NAMALWA (cell line): ENCODE measurements at places on chromosomes 2 and 18.

DNA sequence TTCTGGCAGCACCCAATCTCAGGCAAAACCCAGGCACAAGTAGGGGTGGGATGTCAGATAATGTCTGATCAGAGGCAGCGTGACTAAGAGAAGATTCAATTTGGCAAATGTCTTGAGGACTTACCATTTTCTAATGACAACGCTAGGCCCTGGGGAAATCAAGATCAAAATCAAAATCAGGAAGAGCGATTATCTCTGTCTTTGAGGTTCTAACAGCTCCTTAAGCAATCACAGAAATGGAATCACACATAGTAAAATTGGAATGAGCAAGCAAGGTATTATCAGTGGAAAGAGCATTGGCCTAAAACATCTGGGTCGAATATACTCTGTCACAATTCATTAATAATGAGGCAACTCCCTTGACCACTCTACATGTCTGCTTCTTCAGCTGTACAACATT lies 8.6 kb upstream of the SERPINB2 start:
- DNase-seq: no peak

GRCh38 chr2:177538323-177538722 lies 145.8 kb downstream of the AGPS start:
- DNase-seq: no peak

DNA sequence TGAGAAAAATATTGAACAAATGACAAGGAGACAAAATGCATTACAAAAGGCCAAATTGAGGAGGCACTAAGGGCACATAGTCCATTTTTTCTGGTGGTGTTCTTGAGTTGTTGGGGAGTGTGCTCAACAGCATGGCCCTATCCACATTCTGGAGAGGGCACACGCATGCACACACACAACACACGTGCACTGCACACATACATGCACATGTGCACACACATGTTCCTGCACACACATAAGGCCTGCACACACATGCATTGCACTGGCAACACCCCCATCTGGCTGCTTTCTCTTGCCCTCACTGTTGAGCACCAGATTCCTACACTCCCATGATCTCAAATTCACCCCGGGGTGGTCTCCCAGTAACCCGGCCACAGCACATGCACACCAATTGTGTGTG lies 659.2 kb upstream of the RAB6C start:
- DNase-seq: no peak

DNA sequence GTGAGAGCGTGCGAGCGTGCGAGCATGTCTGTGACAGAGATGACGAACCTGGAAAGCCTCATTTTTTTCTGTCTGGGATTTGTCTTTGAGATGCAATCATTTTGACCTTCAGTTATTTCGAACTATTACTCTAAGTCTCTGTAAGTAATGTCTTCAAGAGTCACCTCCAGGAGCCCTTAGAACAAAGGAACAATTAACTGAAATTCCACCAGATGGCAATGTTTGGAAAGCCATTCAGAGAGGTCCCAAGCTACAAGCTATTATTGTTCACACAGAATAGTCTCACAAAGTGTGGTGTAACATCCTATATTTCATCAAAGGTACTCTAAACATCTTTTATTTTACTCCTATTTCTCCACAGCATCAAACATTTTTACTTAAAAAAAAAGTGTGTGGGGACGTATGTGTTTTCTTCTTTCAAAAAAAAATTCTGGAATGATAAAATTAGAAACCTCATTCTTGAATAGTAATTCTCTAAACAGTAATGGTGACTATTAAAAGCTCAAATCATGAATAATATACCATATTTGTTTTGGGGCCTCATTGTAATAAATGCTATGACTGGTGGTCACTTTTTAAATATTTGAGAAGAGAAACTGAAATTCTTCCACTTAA lies 35.1 kb upstream of the MAPRE2 start:
- peak; percentile 81 for DNase-seq

- DNase-seq: no peak
Measured at GRCh38 chr2:227344231-227344630, 19.2 kb downstream of the MFF start.

GRCh38 chr2:34547340-34547739 lies 948.2 kb upstream of the FAM98A start:
- no peak for DNase-seq

DNA sequence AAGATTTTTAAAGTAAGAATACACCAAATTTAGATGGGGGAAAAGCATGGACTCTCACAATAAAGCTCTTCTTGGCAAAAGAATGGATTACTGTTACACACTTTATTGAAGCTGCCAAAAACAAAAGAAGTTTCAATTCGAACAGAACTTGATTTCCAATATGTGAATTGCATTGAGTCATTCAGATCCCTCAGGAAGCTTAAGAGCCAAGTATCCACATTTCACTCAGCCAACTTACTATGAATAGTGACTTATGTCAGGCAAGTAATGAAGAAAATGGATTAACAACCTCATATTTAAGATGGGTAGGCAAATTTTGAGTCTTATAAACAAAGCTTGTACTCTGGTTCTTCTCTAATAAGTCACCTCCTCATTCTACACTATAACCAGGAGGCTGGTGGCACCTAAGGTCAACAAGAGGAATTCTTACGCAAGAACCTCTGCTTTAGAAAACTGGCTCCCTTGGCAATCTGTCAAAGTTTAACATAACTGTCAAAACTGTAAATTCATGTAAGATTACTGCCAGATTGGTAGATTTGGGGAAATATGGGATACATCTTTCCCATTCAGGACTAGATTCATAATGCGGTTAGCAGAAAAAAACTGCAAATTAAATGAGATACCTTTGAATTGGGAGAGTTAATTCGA lies 6.0 kb downstream of the HADHA start:
- DNase-seq: no peak

DNA sequence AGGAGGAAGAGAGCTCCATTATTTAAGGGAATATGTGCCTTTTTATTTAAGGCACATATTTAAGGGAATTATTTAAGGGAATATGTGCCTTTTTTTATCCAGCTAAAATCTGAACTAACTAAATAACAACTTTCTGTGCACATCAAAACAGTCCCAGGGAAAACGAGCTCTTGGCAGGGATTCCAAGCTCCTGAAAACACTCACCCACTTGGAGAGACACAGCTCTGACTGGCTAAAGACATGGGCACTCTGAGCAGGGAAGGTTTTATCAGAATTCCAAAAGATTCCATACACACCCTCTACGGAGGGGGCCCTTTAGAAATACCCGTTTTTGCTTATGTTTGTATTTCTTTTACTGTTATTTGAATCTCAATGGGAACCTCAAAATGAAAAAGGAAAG lies 181.0 kb downstream of the ZNF516 start:
- no peak for DNase-seq

GRCh38 chr2:144052083-144052482 lies 467.8 kb downstream of the ZEB2 start:
- no peak for DNase-seq

GRCh38 chr18:8174771-8175170 lies 434.5 kb upstream of the RAB12 start:
- DNase-seq: no peak

GRCh38 chr18:25561918-25562317 lies 210.0 kb upstream of the ZNF521 start:
- peak; percentile 51 for DNase-seq

DNA sequence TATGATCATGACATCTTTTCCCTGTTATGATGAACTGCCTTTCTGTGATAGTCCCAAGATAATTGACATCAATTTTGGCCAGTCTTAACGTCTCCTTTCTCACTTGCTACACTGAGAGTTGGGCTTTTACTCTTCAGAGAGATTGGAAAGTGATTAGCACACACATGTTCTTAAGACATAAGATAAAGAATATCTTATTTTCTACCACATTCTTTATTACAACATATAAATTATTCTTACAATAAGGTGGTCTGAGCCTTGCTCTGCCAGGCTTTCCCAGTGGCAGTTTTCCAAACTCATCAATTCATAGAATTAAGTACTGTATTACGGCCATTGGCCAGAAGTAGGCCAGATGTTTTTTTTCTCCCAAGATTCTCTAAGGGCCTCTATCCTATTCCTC lies 5.7 kb upstream of the DSC3 start:
- no peak for DNase-seq

DNA sequence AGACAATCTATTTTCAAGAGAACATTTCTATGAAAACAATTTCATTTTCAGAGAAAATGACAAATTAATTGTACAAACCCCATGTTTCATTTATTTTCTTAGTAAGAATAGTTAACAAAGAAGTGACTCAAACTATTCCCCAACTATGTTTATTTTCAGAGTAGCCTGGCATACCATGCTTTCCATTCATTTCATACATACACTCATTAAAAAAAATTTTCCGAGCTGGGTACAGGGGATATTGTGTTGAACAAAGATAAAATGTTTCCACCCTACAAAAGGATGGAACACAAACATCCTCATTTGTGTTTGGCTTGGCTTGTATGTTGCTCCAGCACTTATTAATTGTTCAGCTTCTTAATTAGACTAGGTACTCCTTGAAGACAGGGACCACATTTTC lies 331.4 kb downstream of the EXOC6B start:
- DNase-seq: no peak
